Lower lobe of right lung (tissue), 2 donors: ENCODE measurements at places on chromosomes 12 and 14.
A peak's percentile ranks its signal among the peaks of the same experiment; 100 is the strongest.

DNA sequence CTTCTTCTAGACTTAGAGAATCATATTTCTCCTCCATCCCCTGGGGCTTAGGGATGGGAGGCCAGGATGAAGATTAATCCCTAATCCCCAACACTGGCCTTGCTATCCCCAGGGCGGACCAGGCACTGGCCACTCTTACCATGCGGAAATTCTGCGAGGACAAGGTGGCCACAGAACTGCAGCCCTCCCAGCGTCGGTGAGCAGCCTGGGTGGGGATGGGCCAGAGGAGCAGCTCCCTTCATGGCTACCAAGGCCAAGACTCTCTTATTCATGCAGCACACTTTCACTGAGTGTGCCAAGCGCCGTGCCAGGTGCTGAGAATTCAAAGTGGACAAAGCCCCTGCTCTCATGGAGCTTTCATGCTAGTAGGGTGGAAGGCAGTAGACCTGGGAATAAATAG, 7.0 kb downstream of the TNS2 start:
- DNase-seq: peak; percentile 29

GRCh38 chr12:6824901-6825381, 3.3 kb upstream of the P3H3 start:
- DNase-seq: no peak

GRCh38 chr12:5588176-5588575, 156.3 kb downstream of the NTF3 start:
- no peak for DNase-seq

GRCh38 chr12:122067966-122068365, 10.6 kb upstream of the MLXIP start:
- DNase-seq: no peak
